Effector memory CD4-positive, alpha-beta T cell (primary cell): ENCODE measurements at places on chromosomes 13 and 19.

- no peak for DNase-seq
Measured at GRCh38 chr13:47519626-47520025, 481.4 kb downstream of the SUCLA2 start.

- no peak for DNase-seq
Measured at GRCh38 chr19:29273000-29273640, 60.2 kb upstream of the UQCRFS1 start.

DNA sequence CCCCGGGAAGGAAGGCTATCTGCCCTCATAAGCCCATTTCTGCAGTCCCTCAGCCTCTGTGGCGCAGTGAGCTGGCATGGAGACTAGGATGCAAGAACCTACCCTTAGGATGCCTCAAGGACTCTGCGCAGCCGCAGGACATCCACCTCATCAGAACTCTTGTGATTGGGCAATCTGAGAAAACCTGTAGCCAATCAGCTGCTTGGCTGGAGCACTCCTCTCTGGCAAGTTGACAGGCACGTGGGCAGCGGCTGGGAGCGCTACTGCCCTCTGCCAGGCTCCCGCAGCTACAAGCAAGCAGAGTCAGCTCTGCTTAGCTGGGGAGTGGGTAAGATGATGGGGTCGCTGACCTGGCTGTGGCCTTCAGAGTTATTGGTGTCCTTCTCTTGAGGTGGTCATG, 1.5 kb upstream of the ECSIT start:
- no peak for DNase-seq

- no peak for DNase-seq
Measured at GRCh38 chr13:32087955-32088747, 56.6 kb downstream of the FRY start.

DNA sequence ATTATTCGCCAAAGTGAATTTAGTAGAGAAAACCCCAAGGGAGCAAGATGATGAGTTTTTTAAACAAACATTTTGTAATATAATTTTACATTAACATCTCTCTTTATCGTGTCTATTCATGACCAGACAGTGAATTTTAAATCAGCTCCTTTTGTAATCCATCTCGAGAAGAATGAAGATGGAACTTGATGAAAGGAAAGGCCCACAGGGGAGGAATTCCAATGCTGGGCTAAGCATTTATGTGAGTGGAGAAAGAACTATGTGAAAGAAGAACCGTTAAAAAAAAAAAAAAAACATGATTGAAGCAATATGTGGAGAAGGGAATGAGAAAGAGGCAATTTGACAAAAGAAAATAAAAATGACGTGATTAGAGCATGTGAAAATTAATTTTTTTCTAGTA, 170.6 kb downstream of the KCTD12 start:
- no peak for DNase-seq

GRCh38 chr19:1079566-1080111, 12.7 kb downstream of the ARHGAP45 start:
- DNase-seq = no peak

DNA sequence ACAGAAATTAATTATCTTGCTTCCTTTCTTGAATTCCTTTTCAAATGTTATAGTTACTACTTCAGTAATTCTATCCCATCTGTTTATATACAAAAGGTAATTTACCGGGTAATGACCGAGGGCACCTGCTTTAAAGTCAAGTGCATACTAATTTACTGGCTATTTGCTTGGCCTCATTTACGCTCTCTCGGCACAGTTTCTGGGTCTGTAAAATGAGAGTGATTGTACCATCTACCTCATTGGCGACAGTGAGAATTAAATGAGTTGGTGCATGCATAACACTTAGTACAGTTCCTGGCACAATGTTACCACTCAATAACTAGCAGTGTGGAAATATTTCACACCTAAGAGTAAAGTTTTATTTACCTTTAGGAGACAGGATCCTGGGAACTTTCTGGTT, 111.6 kb downstream of the GGACT start:
- DNase-seq = no peak

GRCh38 chr13:83423381-83423780, 458.9 kb downstream of the SLITRK1 start:
- no peak for DNase-seq

DNA sequence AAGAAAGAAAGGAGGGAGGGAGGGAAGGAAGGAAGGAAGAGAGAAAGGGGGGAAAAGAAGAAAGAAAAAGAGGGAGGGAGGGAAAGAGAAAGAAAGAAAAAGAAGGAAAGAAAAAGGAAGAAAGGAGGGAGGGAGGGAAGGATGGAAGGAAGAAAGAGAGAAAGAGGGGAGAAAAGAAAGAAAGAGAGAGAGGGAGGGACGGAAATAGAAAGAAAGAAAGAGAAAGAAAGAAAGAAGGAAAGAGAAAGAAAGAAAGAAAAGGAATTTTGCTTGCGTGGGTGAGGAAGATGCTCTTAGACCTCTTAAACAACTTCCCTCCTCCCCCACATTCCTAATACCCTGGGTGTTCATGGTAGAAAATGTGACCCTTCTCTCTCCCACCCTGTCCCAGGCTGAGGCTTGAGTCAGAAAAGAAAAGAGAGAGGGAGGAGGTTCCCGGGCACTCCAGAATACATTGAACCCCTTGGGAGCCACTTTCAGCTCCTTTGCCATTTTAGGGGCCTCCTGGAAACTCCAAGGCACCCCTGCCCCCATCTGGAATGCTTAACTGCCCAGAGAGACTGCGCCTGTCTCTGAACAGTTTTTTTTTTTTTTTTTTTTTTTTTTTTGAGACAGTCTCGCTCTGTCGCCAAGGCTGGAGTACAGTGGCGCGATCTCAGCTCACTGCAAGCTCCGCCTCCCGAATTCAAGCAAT, 9.2 kb upstream of the KANK3 start:
- DNase-seq = no peak

GRCh38 chr19:10899151-10899653, 27.8 kb downstream of the CARM1 start:
- DNase-seq = no peak

DNA sequence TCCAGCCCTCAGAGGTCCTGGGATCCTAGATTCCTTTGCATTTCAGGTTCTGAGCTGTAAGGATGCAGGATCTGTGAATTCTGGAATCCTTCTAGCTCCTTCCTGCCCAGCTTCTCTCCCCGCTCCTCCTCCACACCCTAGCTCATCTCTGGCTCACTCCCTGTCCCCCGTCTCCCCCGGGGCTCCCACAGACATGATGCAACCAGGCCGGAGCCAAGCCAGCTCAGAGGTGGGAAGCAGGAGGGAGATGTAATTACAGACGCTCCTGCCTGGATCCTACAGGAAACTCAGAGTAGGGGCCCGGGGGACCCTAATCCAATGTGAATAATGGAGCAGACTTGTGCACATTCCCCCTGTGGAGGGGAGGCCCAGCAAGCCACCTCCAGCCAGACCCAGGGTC, 4.5 kb downstream of the GNG8 start:
- DNase-seq = no peak

GRCh38 chr13:45101327-45102018, 18.8 kb upstream of the GTF2F2 start:
- no peak for DNase-seq

DNA sequence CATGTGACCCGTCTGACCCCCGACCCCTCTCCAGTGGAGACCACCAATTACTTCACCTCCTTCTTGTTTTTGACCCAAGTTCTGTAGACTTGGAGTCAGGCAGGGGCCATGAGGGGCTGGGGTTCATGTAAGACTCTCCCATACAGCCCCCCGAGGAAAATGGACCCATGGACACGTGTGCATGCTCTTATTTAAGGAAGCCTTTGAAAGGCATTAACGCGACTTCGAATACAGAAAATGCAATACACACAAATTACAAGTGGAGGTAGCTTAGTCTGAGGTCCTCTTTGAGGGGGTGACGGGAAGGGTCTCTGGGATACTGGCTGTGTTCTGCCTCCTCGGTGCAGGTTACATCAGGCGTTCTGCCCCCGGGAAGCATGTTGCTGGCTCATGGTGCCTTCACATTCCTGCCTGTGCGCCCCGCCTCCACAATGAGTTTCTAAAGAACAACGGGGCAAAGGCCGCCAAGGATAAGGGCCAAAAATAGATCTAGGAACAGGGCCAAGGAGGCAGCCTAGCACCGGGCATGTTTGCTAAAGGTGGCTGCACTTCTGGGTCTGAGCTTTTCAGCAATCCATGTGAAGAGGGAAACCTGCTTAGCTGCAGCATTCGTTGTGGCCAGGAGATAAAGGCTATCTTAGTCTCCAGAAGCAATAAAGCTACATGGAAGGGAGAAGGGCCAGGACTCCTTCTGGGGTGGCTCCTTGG, 54.5 kb downstream of the RAB20 start:
- no peak for DNase-seq

- no peak for DNase-seq
Measured at GRCh38 chr13:32001769-32002168, 29.8 kb upstream of the FRY start.

DNA sequence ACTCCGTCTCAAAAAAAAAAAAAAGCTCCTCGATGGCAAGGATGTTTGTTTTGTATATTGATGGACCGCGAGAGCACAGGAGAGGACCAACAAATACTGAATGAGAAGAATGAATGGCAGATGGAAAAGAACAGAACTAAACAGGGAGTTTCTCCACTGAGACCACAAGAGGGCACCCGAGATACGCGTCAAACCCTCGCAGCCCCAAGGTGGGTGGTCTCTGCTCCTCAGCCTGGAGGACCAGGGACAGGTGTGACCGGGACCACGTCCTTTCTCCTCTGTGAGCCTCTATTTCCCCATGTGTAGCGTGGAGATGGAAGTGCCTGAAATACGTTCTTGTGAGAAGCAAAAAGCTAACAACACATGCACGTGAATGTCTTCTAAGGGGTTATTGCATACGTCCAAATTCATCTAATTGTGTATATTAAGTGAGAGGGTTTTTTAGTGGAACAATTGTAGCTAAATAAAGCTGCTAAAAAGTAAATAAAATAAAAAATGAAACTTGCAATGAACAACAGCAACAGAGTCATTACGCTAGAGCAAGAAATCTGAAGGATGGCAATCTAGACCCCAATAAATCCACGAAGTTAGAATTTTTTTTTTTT, 8.3 kb upstream of the CDC42EP5 start:
- DNase-seq = no peak

DNA sequence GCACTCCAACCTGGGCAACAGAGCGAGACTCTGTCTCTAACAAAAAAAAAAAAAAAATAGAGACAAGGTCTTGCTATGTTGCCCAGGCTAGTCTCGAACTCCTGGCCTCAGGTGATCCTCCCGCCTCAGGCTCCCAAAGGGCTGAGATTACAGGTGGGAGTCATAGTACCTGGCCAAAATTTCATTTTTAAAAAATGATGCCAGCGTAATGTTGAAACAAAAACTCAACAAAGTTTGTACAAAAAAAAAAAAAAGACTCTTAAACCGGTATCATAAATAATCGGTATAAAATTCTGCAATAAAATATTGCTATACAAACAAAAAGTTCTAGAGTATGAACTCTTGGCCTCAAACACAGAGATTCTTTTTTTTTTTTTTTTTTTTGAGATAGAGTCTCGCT, 3.5 kb downstream of the GMFG start:
- no peak for DNase-seq

- no peak for DNase-seq
Measured at GRCh38 chr19:6064336-6065073, 45.8 kb downstream of the RFX2 start.

DNA sequence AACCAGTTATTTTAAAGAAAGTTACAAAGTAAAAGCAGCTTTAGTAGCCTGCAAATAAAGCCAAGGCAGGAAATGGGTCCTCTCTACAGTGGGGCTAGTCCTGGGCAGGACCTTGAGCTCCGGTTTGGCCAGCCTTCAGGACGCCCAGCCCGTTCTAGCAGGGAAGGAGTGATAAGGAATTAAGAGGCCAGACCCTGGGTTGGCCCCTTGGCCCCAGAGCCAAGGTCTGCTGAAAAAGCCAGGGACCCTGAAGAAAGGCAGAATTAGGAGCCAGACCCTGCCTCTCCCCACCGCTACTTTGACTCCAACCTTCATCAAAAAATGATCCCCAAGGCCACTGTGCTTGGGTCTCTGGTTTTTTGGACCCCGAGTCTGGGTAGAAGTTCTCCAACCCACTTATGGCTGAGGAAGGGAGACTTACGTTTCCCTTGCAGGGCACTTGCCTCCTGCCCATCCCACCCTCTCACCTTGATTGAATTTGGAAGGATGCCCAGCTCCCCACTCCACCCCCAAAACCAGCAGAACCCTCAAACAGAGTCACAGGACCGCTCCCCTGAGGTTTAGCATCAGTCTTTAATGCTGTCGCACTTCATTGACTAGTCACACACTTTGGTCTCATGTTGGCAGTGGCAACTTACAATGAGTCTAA, 3.9 kb downstream of the DNAJB1 start:
- DNase-seq = no peak

GRCh38 chr19:55189403-55189835, 9.3 kb upstream of the SYT5 start:
- DNase-seq = no peak

GRCh38 chr13:111372651-111373425, 52.4 kb downstream of the TEX29 start:
- DNase-seq = no peak

DNA sequence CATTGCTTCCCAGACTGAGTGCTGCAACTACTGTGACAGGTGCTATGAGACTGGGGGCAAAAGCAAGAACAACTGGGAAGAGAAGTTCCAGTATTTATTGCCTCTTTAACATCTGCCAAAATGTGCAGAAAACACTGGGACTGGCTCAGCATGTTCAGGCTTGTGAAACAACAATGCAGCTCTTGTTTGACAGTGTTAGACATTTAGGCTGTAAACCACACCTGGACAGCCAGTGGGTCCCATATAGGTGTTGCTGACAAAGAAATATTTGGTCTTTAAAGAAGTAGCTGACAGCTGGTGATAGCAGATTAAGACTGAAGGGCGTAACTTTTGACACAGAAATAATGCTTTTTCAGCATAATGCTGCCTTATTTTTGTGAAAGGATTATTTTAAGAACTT, 88.1 kb downstream of the STOML3 start:
- no peak for DNase-seq

DNA sequence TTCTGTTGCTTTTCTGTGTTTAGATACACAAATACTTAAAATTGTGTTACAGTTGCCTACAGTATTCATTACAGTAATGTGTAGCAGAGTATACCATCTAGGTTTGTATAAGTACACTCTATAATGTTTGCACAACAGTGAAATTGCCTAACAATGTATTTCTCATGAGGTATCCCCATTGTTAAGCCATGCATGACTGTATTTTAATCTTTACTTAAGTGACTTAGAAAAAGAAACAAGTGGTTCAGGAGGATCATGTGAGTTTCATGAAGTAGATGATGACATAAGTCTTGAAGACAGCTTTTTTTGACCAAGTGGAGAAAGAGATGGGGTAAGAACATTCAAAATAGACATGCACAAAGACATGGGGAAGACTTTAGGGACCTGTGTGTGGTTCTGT, 8.4 kb upstream of the KCTD4 start:
- no peak for DNase-seq
